ENCODE measurements at places on chromosomes 16 and 17.
A peak's percentile ranks its signal among the peaks of the same experiment; 100 is the strongest.

DNA sequence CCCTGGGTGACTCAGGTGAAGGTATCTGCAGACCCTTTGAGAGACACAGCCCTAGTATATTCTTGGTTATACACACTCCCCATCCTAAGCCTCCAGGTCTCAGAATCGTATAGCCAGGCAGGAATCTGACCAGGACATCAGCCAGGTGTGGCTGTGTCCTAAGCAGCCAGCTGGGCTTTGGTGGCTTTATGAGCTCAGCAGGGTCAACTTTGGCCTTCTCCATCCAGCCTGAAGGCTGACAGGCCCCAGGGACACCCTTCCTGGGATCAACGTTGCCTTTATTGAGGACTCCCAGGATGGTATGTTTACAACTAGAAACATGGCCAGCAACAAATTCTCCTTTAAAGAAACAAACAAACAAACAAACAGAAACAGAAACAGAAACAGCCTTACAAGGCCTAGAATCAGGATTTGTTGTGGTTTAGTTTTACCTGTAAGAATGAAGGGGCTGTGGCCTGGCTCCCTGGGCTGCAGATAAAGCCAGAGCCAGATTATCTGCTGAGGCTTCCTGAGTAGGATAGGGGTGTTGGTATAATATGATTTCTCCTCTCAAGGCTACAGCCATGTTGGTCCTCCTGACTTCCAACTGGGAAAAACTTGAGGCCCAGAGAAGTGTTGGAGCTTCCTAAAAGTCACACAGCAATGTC, 8.5 kb downstream of the KIF19 start:
- DNase-seq: no peak

- no peak for DNase-seq
Measured at GRCh38 chr17:74361230-74362068, at the start of gene BTBD17. Gene BTBD17, minus strand, starts transcription at chr17:74361868. Its CDS starts 49 bp downstream, at chr17:74361819.

DNA sequence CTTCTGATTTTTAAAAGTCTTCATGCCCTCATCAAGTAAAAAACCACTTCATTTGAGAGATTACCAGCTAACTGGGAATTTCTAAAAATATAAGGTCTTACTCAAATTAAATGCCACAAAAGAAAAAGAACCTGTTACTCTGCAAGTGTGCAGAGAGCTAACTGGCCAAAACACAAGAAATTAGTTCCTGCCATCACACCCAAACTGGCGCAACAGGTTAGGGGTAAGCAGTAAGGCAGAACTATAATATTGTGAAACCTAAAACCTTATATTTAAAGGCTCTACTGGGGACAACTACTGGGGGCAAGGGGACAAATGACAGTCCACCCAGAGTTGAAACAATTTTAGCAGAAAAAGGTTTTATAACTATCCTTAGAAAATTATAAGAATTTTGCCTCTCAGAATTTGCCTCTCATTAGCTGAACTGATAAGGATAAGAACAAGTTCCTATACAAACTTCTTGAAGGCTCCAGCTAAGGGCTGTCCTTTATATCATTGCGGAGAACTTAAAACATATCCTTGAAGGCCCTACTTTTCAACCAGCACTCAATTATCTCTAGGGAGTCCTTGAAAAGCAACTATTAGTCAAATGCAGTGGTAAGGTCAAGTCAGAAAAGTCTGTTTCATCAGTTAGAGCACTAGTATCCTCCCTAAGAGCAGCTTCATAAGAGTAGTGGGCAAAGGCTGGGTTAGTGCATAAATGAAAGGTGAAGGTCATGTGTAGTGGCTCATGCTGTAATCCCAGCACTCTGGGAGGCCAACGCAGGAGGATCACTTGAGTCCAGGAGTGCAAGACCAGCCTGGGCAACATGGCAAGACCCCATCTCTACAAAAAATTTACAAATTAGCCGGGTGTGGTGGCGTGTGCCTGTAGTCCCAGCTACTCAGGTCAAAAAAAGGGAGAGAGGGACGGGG, 31.5 kb downstream of the SMURF2 start:
- no peak for DNase-seq

GRCh38 chr17:51128076-51128475, 7.4 kb upstream of the SPAG9 start:
- DNase-seq: no peak

DNA sequence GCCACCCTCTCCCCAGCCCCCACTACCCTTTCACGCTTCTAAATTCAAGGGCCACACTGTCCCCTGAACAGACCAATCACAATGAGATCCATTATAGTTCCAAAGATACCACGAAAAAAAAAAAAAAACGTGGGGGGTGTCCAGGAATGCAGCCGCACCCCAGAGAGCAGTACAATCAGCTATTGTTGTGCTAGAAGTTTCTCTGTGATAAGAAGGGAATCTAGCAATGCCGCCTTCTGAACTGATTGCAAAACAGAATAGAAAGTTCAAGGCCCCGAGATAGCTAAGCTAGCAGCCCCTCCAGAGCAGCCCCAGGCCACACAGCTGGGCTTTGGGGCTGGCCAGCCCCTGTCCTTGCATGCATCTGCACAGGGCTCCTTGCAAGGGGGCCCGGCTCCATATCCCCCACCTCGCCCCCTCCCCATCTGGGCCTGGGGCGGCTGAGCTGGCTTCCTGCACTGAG, 86.9 kb upstream of the CBX4 start:
- no peak for DNase-seq

GRCh38 chr17:74097450-74098135, 105.9 kb upstream of the RPL38 start:
- no peak for DNase-seq

- no peak for DNase-seq
Measured at GRCh38 chr17:72205357-72205756, 84.5 kb downstream of the SOX9 start.

DNA sequence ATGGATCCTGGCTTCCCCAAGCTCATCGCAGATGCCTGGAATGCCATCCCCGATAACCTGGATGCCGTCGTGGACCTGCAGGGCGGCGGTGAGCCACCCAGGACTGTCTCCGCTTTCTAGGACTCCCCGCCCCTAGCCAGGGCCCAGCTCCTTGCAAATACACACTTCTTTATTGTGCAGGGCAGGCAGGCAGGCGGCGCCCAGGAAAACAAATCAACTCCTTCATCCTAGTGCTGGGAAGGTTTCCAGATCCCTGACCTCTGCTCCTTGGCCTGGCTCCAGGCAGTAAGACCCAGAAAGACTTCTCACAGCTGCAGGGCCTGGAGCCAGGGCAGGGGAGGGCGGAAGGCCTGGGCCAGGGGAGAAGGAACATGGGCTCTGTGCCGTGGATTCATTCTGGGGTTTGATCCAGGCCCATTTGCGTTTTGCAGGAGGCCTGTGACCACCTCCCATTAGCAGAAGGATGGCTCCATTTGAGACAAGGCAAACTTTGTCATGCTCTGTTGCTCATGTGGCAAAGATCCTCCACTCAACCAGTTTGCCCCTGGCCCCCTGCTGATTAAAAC, 6.0 kb upstream of the LPCAT2 start:
- DNase-seq: no peak

GRCh38 chr17:29214215-29215146, 32.2 kb upstream of the CRYBA1 start:
- no peak for DNase-seq

GRCh38 chr16:20241321-20241720, 86.0 kb downstream of the GP2 start:
- no peak for DNase-seq

DNA sequence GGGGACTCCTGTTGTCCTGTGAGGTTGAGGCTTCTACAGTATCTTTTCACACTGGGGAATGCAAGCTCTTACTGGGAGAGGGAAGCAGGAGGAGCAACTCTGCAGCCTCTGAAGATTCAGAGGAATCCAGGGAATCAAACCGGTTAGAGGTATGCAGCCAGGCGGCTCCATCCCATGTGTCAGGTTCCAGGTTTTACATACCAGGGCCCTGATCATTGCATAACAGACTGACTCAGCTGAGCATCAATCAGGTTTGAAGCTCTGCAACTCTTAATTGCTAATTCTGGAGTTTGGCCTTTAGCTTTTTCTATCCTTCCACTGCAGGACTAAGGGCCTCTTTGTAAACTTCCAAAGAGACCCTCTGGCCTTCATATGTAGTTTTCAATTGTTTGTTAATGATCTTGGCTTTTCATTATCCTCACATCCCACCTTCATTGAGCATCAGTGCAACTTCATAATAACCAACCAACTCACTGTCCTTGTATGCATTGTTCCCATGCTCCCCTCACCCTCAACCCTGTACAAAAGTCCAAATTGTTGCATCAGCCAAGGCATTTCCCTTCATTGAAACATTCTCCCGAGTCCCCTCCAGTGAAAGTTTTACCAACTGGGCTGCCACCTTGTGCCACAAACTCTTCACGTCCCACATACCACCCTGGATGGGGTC, 59.7 kb upstream of the DHX40 start:
- DNase-seq: no peak

- no peak for DNase-seq
Measured at GRCh38 chr16:81891736-81892364, 112.8 kb downstream of the PLCG2 start.

GRCh38 chr17:74271281-74271680, 2.8 kb upstream of the DNAI2 start:
- DNase-seq: no peak

- DNase-seq: no peak
Measured at GRCh38 chr16:19757762-19758595, 39.9 kb downstream of the IQCK start.

DNA sequence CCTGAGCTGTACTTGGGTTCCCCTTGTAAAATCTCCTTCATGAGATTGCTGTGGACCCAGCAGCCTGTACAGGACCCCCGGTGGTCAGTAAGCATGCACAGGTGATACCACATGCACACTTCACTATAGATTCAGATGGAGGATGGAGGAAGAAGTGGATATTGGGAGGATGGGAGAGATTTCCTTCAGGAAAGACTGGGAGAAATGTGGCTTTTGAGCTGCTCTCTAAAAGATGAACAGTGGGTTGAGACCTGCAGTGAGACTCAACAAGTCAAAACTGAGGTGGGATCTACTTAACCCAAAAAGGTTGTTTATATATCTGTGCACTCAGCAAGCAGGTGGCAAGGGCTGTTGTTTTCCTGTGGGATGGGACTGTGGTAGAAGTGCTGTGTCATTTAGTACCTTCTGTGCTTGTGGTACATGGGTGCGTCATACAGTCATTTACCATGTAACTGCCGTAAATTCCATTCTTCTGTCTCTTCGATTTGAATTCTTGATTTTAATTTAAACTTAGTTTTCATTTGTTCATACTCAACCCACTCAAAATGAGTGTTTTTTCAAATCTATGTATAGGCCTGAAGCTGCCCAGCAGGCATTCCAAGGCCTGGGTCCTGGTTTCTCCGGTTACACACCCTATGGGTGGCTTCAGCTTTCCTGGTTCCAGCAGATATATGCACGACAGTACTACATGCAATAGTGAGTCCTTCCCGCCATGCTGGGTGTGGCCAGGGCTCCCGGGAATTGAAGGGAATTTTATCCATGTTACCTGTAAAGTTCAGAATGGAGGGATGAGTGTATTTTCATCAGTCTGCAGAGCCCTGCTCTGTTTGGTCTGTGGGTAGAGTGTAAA, 6.9 kb downstream of the HERPUD1 start:
- DNase-seq: peak; percentile 16

DNA sequence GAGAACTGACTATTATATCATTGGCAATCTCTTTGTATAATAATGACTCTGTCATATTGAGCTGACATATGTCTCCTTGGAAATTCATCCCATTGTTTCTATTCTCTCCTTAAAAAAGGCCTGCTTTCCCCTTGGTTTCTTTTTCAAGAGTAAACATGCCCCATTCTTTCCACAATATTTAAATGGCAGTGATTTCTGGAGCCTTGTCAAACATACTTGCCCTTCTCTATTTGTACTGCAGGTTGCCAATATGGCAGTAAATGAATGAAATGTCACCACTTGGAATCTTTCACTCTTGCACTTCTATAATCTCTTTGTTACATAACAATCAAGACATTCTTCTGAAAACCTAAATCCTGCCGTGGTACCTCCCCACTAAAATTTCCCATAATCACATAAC, 1265.1 kb upstream of the CDH8 start:
- no peak for DNase-seq

GRCh38 chr16:13029786-13030185, 128.4 kb downstream of the SHISA9 start:
- no peak for DNase-seq

DNA sequence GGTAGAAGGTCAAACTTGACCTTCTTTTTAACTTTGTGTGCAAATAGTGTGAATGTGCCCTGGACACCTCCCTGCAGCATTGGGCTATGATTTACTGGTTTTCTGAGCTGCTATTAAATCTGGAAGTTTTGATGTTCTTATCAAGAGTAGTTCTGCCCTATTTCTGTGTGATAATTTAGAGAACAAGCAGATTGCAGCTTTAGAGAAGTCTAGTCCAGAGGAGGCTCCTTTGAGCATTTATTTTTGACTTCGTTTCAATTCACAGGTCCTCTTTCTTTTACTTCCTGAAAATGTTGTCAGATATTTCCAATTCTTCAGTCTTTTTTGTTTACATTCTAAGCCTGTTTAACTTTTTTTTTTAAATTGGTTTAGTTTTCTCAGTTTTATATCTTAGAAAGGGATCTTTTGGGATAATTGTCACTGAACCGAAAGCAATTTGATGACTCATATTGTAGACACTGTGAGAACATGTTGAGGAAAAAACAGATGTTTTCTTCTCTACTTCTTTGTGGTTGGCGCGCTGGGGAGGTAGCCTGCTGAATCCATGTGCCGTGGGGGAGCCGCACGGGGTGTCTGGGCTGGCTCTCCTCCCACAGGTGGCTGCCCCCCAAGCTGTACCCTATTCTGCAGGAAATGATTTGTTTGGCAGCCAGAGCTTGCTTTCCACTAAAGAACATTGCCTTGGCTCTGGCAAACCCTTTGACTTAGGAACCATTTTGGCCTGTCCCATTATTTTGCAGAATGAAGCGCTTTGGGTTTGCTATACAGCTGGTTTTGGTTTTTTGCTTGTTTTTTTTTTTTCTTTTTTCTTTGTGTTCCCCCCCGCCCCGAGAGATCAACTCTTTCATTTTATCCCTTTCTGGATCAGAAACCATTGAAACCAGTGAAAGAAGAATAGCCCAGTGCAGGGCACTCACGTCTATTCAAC, 53.4 kb downstream of the MFSD11 start:
- DNase-seq: peak; percentile 8

DNA sequence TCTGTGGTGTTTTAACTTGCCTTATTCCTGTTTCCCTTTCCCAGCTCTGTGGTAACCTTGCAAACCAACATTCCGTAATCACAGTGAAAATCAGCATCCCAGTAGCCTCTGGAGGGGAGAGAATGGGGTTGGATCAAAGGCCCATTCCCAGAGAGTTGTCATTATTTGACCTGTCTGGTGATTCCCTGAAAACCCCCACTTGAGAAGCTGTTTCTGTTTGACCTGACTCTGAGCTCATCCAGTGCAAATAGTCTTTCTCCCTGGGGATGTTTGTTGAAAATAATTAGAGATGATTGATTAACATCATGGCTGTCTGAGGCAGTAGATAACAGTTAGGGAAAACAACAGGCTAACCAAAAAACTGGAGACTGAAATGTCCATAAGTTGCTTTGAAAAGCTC, 3.0 kb downstream of the CACNG1 start:
- DNase-seq: no peak
